ENCODE measurements at places on chromosomes 5 and 9. TPM values are rescaled to one million over a fixed set of nuclear protein-coding genes. Genes with fewer than 3 reads are reported as not detected.

DNA sequence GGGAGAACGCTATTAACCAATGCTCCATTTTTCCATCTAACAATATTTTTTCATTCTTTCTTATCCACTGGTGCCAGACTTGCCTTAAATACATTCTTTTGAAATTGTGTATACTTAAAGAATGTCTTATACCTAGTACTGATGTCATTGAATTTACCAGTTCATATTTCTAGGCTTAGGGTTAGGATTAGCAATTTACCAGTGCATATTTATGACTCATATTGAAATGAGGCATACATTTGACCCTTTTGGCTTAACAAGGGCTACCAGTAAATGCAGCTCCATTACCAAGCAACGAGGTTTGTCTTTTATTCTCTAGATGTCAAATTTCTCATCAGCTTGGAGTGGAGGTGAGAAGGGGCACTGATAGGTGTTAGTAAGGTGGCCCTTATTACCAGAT, 89.5 kb downstream of the CDH9 start:
- no peak for DNase-seq

Gene PLCXD3
- polyA plus RNA-seq: 0.33 TPM

Gene SIT1
- polyA plus RNA-seq: 0.28 TPM

Gene OTP
- not detected for polyA plus RNA-seq

DNA sequence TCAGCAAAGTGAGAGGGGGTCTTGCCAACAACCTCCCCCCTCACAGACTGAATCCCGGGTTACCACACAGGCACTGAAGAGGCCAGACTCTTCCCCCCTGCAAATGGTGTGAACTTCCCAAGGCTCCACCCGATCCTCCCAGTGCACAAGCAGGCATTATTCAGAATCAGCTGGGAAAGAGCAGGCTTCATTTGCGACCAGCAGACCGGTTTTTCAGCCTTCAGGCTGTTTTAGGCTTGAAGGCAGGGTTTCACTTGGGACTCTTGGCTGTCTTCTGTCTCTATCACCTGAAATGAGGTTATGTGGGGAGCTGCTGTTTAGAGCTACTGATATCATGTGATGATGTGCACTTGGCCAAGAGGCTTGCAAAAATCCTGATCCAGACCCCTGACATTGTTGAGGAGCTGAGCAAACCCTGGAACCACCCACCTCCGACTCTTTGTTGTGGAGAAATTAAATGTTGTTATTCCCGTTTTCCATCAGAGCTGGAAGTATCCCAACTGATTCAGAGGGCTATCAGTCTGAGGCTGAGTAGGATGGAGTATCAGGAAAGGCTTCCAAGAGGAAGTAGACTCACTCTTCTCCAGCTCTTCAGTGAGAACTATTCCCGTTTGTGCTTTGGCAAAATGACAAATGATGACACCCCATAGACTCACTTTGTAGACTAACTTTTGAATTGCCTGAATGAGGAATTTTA, 63.3 kb upstream of the ZFR start:
- no peak for DNase-seq

DNA sequence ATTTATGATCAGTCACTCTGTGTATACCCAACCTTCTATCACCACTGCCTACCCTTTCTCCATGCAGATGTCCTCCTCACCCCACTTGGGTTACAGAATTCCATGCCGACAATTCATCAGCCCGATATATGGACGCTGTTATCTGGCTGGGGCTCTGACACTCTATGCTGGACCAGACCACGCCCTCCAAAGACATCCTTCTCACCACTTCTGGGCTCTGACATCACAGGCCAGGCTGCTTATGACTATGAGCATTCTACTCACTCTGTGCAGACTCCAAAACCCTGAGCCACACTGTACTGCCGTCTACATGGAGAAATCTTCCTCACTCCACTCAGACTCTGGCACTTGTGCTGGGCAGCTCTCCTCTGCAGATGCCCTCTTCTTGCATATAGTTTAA, 7.6 kb upstream of the AK3 start:
- no peak for DNase-seq

GRCh38 chr9:37922363-37923117, 18.6 kb upstream of the SLC25A51 start:
- no peak for DNase-seq

DNA sequence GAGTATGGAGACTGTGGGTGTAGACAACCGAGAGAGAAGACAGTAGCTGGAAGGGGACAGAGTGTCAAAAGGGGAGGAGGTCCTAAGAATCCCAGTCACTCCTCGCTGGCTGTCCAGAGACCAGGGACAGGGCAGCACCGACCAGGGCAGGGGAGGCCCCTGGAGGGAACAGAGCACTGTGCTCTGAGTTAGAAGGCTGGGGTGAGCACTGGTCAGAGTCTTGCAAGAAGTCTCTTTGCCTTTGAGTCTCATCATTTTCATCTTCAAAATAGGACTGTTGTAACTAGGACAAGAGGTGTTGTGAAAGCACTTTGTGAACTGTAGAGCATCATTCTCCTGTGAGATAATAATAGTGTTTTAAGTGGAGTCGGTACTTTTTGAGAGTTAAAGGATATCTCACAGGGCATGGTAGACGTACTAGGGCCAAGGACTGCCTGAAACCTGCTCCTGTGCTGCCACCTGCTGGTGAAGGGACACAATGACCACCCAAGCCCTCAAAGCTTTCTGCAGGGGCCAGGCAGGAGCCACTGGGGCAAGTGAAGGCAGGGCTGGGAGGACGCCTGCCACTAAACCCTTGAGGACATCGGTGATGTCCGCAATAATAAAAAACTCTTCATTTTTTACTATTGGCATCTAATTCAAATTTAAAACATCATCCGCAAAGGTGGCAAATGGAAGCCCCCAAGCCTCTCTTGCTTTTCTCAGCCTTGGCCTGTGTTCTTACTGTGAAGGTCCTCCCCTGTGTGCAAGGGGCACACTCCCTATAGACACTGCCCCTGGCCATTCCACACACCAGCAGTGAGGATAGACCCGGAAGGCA, 28.2 kb downstream of the SLC6A7 start:
- peak; percentile 80 for DNase-seq

GRCh38 chr5:91438871-91439270, 55.8 kb upstream of the ARRDC3 start:
- DNase-seq: no peak

- no peak for DNase-seq
These were observed 159.1 kb upstream of the ZNF608 start for GRCh38 chr5:124905256-124906130.

- no peak for DNase-seq
These were observed 32.6 kb upstream of the TTLL11 start for GRCh38 chr9:122125509-122126330.

- peak; percentile 8 for DNase-seq
These were observed 265.0 kb upstream of the FAM174A start for GRCh38 chr5:100270023-100270771.

GRCh38 chr5:107363768-107364167, 307.0 kb downstream of the EFNA5 start:
- no peak for DNase-seq

DNA sequence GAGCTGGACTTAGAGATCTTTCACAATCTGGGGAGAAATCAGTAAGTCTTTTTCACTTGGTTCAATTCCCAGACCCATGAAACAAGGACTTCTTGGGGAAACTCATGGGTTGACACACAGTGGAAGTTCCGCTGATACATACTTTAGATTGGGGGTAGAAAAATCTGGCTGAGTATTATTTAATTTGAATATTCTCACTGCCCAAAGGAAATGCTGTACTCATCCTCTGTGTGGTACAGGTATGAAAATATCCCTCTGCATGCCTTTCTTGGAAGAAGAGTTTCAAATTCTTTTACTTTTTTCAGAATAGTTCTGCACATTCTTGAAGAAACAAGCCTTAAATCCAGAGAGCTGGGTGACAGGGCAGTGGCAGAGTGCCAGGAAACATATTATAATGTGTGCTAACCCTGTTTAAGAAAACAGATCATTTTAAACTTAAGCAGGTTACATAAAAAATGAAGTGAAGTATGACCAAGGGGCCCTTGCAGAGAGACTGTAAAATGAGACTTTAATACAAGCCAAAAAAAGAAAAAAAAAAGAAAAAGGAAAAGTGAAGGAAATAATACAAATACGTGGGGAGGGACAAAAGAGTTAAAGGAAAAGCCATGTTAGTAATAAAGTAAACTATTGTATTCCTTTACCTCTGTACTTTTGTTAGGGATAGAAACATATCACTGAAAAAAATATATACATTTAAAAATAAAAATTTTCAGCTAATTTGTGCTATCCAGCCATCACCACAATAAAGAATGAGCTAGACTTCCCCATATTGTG, 173.4 kb upstream of the NR3C1 start:
- peak; percentile 52 for DNase-seq

- no peak for DNase-seq
These were observed 84.8 kb upstream of the ITGA1 start for GRCh38 chr5:52702877-52703276.

GRCh38 chr5:41065691-41066335, 5.3 kb downstream of the MROH2B start:
- no peak for DNase-seq

Gene ACTBL2
- not detected for polyA plus RNA-seq

- DNase-seq: no peak
These were observed 192.3 kb downstream of the CTNND2 start for GRCh38 chr5:11711932-11712331.

DNA sequence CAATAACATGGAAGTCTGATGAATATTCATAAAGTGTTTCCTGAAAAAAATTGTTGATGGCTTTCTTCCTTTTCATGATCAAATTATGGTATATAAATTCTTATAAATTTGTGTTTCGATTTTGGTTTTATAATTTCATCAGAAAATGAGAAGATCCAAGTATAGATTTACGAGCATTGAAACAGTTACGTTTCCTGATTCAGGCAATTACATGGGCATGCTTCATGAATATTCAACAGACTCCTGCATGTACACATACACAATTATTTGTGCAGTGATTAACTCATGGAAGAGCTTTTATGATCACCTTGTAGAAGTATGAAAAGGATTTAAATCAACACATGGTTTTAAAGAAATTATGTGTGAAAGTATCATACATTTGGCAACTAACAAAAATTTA, 136.7 kb downstream of the MPDZ start:
- DNase-seq: no peak

DNA sequence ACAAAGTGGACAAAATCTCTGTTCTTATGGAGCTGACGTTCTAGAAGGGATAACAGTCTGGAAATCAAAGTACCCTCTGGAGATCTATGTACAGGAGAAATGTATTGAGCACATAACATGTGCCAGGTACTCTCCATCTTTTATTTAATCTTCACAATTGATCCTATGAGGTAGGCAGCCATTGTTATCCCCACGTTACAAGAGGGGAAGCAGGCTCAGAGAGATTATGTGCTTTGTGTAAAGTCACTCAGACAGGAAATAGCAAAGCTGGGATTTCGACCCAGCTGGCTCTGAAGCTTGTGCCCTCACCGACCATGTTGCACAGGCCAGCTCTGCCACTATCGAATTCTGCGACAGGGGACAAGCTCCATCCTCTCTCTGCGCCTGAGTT, 21.5 kb downstream of the PDGFRB start:
- DNase-seq: no peak

Gene LRRC26
- not detected for polyA plus RNA-seq

GRCh38 chr5:132204371-132205135, 23.1 kb downstream of the P4HA2 start:
- no peak for DNase-seq

DNA sequence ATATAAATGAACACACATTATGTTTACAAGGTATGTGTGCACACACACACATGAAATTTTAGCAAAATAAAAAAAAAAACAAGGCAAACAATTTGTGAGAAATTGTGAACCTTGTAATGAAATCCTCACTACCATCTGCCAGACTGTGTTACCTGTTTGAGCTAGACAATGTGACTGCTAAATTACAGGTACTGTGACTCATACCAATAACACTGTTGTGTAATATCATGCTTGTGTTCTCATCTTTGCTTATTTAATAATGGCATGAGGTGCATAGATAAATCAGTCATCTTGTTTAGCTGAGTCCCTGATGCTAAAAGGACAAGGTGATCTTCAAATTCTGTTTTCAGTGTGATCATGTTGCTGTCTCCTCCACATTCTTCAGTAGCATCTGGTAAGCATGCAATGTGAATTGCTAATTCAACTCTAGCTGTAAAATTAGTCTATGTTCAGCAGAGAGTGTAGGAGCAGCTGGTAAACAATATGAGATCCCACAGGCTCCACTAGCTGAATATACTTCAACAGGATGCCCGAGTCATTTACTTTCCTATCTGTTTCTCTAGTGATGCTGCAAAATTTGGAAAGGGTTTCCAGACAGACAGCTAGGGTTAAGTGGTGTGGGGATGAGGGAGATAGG, 966.3 kb upstream of the C9orf72 start:
- DNase-seq: no peak

GRCh38 chr9:128150594-128151308, 1.5 kb downstream of the LCN2 start:
- DNase-seq: no peak

- DNase-seq: no peak
These were observed 986.5 kb upstream of the WWC1 start for GRCh38 chr5:167304834-167305469.

Gene CFAP157
- polyA plus RNA-seq: 9.8 TPM

- no peak for DNase-seq
These were observed 11.3 kb downstream of the NIM1K start for GRCh38 chr5:43203373-43203772.

DNA sequence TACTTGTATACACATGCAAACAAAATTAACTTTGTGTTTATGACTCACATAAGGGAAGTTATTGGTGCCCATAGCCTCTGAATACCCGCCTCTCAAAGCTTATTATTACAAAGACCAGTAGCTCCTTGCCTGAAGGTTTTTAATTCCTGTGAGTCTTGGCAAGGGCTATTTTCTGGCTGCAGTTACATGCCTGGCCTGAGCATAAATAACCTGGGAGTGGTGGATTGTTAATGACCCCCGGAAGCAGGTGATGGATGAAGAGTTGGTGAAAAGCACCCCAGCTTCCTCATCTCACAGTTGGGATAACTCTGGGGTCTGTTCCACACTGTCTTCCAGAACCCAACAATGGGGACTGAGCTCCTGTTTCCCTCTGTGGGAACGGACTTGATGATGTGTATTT, 594.5 kb downstream of the PDE4D start:
- no peak for DNase-seq

Gene BAAT
- 0.32 TPM for polyA plus RNA-seq

Gene FOXD4L5
- polyA plus RNA-seq: 0.24 TPM

DNA sequence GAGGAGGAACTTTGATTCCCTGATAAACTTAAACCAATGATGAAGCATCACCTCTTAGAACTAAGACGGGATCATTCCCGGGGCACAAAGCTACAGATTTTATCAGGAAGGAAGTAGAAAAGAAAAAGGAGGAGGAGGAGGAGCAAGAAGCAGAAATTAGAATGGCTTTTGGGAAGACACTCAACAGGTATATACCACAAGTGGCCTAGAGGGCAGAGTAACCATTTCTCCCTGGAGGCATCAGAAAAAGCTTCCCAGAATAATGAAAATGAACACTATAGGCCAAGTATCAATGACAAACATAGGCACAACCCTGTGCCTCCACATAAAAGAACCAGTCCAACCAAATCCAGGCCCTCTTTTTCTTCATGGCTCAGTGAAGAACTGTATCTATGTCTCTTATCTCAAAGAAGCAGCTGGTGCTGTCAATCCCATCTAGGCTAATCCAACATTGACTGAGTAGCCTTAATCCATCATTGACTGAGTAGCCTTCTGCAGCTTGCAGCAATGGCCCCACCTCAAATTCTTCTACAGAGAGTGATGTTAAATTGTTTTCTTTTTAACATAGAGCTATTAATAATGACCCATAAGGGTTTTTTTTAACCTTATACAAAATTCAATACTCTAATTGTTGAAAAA, 178.8 kb upstream of the KIF2A start:
- DNase-seq: no peak

Gene OR2K2
- polyA plus RNA-seq: not detected

Gene CAVIN4
- 3.2 TPM for polyA plus RNA-seq

GRCh38 chr5:122408592-122409224, 96.7 kb downstream of the SNCAIP start:
- DNase-seq: no peak

- DNase-seq: no peak
These were observed 273.2 kb downstream of the SAXO1 start for GRCh38 chr9:18759827-18760226.
